ENCODE measurements at places on chromosomes 3 and 15.

- no peak for DNase-seq
These were observed 318.5 kb downstream of the NTRK3 start for GRCh38 chr15:87938031-87938430.

DNA sequence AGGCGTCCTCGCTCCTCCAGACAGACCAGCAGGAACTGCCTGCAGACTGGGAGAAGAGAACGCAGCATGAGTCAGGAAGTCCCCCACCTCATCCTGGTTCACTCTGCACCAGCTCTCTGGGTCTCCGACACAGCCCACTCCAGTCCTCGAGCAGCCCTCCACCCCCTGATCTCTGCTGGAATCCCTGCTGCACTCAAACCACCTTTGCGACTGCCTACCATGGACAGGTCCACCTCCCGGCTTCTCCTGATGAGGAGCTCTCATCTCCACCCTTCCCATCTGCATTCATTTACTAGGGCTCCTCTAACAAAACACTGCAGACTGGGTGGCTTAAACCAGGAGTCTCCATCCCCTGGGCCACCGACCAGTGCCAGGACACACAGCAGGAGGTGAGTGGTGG lies 202.3 kb upstream of the IGF1R start:
- DNase-seq, result no peak

GRCh38 chr3:174295306-174296092 lies 563.6 kb upstream of the NAALADL2 start:
- no peak for DNase-seq

GRCh38 chr15:93270937-93271467 lies 182.0 kb upstream of the RGMA start:
- no peak for DNase-seq

GRCh38 chr3:186628756-186629155 lies 11.4 kb upstream of the FETUB start:
- no peak for DNase-seq

DNA sequence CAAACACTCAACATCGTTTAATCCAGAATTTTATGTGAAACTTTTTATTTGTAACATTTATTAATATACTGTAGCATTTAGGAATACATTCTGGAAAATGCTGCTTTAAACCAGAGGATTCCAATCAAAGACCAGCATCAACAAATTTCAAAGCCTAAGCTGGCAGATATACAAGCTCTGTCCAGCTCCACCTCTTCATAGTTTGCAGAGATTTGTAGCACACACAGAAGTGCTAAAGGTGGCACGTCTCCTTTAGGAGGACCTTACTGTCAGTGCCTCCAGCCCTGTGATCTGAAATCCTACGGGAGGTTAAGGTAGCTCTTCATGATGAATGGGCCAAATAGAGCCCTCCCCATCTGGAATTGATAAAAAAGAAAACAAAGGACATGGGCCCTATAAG lies 329.7 kb upstream of the NECTIN3 start:
- DNase-seq, result no peak

- DNase-seq, result no peak
These were observed 3.3 kb upstream of the CD96 start for GRCh38 chr3:111538681-111539083.

- DNase-seq, result no peak
These were observed 403.8 kb upstream of the EPHA3 start for GRCh38 chr3:88703501-88704059.

GRCh38 chr3:123833398-123833785 lies 50.7 kb downstream of the MYLK start:
- DNase-seq, result no peak

- DNase-seq, result no peak
These were observed 166.0 kb downstream of the THSD4 start for GRCh38 chr15:71281256-71281655.

- DNase-seq, result no peak
These were observed 50.6 kb upstream of the SPATA16 start for GRCh38 chr3:173191611-173192010.

- no peak for DNase-seq
These were observed at the start of gene EIF4E3 for GRCh38 chr3:71725271-71725991. Gene EIF4E3 (minus strand): TSS chr3:71725402. CDS start chr3:71725367, 35 bp downstream.

DNA sequence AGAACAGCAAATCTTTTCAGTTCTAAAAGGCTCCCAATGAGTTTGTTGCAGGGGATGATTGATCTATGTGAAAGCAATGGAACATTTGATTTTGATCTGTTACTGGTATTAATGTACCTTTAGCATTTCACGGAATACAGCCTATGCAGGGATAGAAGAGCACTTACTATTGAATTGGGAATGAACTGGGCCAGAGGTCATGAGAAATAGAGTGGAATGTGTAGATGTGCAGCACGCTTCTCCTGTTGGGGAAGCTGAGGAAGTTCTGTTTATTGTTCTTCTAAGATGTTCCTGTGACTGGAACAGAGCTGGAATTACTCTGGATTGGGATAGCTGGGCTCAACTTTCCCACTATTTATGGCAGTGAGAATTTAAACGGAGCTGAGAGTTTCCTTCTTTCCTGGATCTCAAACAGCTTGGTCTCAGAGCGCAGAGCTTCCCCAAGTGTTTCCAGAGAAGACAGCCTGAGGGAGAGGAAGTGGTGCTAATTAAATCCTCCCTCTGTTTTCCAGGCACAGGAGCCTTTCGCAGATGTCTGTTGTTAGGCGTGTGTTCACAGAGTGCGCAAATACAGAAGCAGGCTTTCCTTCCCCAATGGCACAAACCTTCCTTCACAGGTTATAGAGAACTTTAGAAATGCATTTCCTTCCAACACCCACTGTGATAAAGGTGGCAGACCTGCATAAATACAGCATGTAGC lies 32.5 kb downstream of the TPRG1 start:
- DNase-seq, result no peak

GRCh38 chr15:70976851-70977250 lies 84.2 kb downstream of the LRRC49 start:
- DNase-seq, result no peak

GRCh38 chr3:188690064-188690463 lies 481.7 kb upstream of the TPRG1 start:
- DNase-seq, result no peak

- no peak for DNase-seq
These were observed 114.8 kb downstream of the FRMD4B start for GRCh38 chr3:69271098-69271497.

GRCh38 chr3:81302045-81302444 lies 459.4 kb downstream of the GBE1 start:
- DNase-seq, result peak; percentile 12

DNA sequence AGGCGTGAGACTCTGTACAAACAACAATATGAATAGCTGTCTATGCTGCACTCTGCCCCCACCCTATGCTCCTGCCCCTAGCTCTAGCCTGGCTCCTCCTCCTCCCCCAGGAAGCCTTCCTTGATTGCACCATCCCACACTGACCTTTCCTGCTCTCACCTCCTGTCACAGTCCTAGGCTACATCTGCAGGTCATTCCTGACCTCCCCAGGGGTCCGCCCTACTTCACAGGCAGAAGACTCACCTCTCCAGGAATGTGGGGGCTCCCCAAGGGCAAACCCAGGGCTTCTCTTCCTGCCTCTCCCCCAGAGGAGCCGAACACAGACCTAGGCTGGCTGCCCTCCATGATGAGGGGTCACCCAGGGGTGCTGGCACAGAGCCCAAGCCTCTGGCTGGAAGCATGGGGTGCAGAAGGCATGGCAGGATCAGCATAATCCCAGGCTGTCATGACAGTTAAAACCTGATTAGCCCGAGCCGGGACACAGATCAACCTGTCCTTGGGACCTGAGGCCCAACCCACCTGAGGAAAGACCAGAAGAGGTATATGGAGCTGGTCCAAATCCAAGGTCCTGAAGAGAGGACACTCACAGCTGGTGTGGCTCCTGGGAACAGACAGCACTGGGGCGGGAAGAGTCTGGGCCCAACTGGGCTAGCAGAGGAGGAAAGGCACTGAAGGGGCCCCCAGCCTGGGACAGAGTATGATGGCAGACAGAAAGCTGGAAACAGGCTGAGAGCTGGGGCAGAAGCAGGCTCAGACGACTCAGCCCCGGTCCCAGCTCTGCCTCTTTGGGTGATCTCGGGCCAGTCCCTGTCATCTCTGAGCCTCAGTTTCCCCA lies 5.9 kb downstream of the SEMA7A start:
- DNase-seq, result no peak

DNA sequence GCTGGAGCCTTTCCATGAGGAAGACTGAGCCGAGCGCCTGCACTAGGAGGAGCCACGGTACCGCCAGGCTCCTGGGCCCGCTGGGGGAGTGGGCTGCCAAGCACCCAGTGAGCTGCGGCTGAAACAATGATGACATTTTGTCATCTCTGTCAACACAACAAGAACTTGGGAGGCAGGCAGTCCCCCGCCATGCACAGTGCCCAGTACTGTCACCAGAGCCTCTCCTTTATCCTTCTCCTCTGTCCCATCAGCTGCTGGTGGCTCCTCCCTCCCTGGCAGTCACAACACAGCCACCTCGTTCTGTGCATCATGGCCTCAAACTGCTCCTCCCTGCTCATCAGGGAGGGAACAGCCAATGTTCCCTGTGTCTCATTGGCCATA lies 34.0 kb upstream of the PCSK6 start:
- no peak for DNase-seq

DNA sequence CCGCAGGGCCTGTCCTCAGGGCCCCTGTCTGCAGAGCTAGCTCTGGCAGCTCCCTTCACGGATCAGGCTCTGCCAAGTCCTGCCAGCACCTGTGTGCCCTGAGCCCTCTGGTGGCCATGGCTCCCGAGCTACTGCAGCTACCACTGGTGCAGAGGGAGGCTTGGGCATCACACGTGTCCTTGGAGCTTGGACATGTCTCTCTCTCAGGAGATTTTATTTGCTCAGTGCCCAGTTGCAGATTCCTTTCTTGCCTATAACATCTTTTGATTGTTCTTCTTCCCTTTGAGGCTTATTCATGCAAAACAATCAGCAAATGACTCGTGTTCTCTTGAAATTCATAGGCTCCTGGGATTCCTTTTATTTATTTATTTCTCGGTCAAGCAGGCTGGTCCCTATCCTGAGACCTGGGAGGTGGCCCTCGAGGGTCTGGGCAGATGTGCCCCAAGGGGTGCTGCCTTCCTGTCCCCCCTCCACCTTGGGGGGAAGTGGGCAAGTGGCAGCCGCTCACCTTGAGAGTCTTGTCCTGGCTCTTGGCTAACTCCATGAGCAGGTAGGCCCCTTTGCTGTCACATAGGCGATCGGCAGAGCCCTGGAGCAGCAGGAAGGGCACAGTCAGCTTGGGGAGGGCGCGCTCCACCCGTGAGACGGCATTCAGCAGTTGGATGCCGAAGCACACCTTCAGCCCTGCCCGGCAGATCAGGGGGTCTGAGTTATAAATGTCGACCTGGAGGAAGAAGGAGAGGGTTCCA lies 21.9 kb downstream of the ABTB1 start:
- DNase-seq, result no peak

GRCh38 chr15:62798536-62798935 lies 244.0 kb upstream of the TPM1 start:
- DNase-seq, result no peak

GRCh38 chr3:146542179-146542578 lies 2.2 kb downstream of the PLSCR1 start:
- DNase-seq, result no peak

DNA sequence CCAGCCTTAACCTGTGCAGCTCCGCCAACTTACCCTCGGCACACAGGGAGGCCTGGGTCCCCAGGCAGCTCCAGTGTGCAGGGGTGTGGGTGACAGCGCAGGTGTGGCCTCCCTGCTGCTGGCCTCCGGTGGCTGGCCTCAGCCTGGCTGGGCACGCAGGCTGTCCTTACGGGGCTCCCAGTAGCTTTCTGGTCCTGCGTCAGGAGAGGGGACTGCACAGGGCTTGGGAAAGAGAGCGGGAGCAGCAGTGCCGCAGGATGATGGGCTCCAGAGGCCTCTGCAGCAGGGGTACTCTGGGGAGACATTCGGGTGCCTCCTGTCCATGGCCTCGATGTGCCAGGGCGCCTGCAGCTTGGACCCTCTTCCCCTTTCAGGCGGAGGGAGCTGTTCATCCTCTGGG lies 9.4 kb downstream of the APBA2 start:
- DNase-seq, result no peak

- no peak for DNase-seq
These were observed 34.5 kb downstream of the TBC1D5 start for GRCh38 chr3:17707813-17708543.

GRCh38 chr3:144142151-144142840 lies 170.7 kb downstream of the DIPK2A start:
- no peak for DNase-seq

DNA sequence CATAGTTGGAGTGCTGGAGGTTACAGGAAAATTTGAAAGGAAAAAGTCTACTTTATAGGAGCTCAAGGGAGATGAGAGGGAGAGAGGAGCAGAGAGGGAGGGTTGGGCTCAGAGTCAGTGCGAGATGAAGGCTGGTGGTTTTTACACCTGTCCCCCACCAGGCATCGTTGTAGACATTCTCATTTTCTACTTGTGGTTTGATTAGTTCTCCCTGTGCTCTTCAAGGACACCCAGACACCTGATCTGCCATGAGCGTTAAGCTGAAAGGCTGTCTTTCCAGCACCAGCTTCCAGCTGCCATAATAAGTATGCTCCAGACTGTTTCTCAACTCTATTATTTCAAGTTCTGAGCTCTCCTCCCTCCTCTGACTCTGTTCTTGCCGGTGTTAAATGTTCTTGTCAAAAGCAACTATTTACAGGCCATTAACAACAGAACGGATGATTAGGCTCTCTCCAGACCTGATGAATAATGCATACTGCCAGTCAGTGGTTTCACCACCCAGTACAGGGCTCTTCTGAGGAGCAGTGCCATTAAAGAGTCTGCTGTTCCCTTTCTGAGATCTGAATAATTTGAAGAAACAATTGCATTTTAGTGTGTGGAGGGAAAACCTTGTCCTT lies 514.6 kb upstream of the MCTP2 start:
- peak; percentile 39 for DNase-seq

GRCh38 chr15:101059381-101060341 lies 140.5 kb downstream of the LRRK1 start:
- no peak for DNase-seq

DNA sequence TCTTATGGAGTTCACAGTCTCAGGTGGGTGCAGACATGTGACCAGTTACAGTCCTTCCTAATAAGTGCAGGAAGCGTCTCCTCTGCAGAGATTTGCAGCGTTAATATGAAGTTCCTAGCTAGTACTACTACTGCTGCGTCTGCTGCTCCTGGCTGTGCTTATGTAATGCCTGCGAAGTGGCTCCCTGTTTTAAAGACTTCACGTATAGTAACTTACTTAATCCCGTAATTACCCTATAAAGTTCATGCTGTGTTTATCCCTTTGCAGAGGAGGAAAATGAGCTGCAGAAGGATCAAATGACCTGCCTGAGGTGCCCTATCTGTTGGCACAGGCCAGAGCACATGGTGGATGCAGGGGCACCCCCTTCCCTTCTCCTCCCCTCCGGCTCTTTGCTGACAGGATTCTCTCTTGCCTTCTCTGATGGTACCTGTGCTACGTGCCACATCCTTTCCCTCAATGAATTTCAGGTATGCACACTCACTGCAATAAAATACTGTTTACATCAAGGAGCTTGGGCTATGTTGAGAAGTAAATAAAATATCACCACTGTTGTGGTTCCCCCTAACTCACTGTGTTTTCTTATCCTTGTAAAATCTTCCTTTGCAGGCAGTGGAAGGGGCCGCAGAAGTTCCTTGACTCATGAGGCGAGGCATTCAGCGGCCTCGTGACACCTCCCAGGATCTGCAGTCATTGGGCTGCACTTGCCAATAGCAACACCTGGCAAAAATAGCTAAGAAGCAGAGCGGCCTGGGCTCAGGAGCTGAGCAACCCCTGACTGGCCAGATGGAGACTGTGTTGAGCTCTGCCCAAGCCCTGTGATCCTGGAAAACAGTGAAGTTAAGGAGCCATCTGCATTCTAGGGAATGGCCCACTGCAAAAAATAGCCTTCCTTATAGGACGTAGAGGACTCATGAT lies 188.9 kb upstream of the ATP10A start:
- DNase-seq, result no peak

GRCh38 chr3:177610686-177611633 lies 413.7 kb upstream of the TBL1XR1 start:
- DNase-seq, result peak; percentile 88

- no peak for DNase-seq
These were observed 27.4 kb upstream of the BOC start for GRCh38 chr3:113183748-113184661.

Data from NCI-H2227 treated with DMSO at 0.1 percent for 48 hours (cell line).